ENCODE measurements at places on chromosomes 2 and 18.

DNA sequence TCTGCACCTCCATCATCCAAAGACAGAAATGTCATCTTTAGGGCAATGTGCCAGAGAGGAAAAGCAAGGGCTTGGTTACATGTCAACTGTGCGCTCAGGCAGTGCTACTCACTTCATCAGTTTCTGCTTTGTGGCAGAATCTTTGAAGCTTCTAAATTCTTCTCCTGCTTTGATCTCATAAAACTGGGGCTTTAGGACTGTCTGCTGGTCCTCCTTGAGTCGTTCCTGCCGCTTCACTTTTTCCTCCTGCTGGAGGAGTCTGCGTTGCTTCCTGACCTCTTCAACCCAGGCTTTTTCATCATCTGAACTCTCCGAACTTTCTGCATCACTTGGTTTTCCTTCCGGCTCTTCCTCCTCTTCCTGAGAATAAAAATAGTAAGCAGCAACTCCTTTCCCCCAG is 100.8 kb downstream of the NOL10 start:
- no peak for DNase-seq

DNA sequence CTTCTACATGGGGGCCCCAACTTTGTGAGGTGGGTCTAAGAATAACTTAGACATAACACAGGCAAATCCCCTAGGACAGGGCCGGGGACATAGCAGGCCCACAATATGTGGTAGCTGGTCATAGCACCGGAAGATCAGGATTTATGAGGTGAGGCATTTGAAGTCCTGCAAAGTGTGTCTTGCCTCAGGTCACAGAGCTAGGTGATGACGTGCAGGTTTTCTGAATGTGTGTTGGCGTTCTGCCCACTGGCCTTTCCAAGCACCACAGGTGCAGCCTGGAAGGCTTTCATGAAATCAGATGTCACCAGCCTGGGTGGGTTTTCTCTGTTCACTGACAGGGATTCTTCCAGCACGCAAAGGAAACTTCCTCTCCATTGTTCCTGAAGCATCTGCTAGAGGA is 119.1 kb downstream of the LRATD1 start:
- no peak for DNase-seq

DNA sequence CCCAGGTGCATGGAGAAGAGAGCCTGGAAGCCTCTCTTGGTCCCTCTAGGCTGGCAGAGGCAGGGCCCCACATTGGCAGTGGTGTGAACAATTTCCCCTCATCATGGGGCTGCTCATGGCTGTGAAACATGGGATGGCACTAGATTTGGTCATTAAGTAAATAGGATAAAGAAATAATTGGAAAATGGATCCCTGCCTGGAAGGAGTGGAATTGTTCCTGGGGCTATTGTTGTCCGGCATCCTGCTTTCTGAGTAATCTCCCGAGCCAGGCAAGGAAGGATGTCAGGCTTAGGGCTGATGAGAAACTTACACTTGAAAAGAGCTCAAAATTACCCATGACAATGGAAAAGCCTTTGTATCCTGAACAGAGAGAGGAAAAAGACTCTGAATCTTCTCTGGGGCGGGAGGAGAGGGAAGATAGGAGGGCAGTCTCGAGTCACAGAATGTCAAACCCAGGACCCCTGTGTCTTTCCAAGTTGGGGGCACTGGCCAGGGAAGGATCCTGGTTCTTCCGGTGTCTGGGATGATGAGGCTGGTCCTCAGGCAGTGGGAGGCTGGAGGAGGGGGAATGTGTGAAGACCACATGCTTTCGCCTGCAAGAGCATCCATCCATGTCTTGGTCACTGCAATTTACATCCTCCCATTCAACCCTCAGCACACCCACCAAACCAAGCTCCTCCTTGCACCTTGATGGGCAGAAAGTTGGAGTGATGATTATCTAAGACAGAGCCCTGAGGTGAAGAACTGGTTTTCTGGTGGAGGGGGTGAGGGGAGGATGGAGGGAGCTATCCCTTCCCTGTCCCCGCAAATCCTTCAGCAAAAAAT is 27.1 kb upstream of the STEAP3 start:
- no peak for DNase-seq

DNA sequence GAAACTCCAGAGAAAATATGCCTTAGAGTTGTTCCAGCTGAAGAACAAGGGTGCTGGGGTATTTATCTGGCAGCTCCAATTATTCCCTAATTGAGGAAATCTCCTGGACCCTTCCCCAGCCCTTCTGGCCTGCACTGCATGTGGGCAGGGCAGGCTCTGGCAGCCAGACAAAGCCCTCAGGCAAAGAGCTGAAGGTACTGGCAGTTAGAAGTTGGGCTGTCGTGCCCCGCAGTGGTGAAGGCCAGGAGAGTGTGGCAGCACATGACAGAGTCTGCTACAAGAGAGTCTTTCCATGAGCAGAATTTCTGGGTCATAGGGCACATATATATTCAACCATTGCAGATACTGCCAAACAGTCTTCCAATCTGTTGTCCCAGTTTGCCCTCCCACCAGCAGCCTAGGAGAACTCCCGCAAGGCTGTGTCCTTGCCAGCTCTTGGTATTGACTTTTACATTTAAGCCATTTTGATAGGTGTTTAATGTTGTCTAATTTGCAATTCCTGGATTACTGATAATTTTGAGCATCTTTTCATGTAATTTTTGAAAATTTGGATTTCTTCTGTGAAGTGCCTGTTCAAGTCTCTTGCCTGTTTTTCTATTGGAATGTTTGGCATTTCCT is 26.6 kb downstream of the ONECUT2 start:
- no peak for DNase-seq

DNA sequence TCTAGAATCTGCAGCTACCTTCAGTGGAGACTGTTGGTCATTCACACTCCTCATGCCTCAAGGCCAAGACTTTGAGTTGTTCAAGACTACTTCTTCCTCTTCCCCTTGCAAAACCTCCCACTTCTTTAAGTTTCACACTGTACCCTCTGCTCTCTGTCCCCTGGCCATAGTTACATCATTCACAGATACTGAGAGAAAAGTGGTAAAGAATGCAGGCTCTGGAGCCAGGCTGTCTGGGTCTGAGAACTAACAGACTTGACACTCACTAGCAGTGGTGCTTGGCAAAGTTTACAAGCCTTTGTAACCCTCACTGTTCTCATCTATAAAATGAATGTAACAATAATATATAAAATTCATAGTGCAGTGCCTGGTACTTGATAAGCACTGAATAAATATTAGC is 61.8 kb downstream of the CDH20 start:
- no peak for DNase-seq

DNA sequence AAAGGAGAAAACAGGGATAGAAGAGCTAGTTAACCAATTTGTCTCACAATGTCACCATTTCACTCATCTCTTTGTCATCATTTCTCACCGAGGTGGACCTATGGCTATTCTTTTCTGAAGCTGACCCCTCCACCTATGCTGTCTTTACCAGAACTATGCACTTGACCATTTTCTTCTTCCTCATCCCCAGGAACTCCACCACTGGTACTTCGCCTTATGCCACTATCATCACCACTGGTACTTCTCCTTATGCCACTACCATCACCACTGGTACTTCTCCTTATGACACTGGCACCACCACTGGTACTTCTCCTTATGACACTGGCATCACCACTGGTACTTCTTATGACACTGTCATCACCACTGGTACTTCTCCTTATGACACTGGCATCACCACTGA is 745.8 kb upstream of the CHAC2 start:
- DNase-seq, result no peak

DNA sequence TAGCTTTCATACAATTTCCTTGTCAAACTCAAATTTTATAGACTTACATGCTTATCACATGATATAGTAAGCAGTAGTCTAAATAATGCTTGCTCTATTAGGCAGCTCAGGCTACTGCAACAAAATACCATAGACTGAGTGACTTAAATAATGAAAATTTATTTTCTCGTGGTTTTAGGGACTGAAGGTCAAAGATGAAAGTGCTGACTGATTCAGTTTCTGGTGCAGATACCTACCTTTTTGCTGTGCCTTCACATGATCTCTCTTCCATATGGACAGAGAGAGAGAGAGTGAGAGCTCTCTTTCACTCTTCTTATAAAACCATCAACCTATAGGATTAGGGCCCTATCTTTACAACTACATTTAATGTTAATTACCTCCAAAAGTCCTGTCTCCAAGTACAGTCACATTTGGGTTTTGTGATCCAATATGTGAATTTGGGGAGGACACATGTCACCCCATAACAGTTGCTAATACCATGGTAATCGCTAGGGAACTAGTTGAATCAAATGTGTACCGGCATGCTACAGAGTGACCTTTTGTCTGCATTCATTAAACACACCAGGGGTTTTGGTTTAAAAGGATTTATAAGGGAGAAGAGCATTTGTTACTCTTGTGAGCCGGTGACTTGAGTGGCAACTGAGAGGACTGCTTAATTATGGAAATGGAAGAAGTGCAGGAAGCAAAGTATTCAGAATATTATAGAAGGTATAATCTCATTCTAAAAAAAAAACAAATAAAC is 723.4 kb upstream of the LRRTM4 start:
- no peak for DNase-seq

DNA sequence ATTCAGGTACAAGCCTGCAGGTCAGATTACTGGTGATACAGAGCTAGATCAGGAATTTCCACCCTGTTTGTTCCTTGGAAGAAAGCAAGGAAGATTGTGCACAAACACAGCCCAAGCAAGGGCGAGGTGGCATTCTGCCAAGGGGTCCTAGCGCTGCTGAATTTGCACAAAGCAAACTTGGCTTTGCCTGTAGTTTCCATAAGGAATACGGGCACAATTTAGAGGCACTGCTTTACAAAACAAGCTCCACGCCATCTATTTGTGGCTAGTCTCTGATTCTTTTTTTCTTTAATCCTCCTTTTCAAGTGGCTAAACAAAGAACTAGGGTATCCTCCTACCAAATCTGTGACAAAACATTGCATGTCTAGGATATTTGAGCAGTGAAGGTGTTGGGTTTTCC is 195.5 kb upstream of the ACVR2A start:
- DNase-seq, result no peak

DNA sequence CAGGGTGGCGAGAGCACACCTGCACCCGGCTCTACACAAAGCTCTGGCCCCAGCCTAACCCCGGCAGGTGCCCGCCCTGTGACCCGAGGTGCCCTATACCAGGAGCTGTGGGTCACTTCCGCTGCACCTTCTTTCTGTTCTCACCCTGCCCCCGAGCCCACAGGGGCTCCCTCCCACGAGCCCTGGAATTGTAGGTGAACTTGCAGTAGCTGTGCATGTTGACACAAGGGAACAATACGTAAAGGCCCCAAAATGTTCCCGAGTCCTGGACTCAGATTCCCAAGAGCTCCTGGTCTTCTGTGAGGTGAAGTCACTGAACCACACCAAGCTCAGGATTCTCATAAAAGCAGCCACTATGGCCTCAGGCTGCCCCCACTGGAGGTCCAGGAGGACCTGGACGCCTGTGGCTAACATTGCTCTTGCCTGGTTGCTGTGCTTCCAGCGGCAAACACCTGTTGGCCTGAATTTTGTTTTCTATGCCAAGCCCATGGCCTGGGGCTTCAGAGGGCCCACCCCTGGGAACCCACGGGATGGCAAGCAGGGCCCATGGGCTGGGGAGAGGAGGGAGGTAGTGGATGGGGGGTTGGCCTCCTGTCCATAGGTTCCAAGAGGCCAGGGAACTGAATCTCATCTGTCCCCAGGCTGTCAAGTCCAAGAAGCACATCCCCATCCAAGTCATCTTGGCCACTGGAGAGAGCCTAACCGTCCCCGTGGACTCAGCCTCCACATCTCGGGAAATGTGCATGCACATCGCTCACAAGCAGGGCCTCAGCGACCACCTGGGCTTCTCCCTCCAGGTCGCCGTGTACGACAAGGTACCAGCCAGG is 23.2 kb upstream of the GPR17 start:
- no peak for DNase-seq

DNA sequence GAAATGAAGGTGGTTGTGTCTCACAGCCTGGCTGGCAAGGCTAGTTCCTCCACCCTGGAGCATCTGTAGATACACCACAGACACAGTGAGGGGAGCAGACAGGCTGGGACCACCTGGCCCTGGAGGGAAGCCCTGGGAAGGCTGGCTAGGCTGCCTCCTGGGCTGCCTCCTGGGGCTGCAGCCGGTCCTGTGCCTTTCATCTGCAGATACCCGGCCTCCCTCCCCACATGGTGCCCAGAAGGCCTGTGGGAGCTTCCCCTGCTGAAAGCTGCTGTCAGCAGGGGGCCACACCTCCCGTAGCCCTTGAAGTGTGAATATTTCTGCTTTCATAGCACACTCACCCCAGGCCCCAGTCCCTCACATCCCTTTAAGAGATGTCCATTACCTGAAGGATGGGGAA is 37.6 kb downstream of the SDC1 start:
- no peak for DNase-seq

DNA sequence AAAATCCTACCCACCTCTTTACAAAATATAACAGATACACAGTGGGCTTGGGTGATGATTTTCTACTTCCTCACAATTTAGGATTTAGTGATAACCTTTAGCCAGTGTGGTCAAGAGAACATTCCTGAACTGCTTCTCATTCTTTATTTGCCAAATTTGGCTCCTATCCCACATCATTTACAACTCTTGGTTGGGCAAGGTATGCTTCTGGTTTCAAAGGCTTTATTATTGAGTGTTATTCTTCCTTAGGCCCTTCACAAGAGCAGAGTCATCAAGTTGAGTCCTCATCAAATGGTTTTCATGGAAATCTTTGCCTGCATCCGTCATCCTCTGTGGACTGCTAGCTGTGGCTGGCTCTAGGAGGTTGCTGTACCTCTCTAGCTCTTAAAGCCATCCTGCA is 472.0 kb upstream of the ETAA1 start:
- DNase-seq, result no peak

GRCh38 chr2:238080518-238080917 is 19.6 kb upstream of the ESPNL start:
- DNase-seq, result no peak

DNA sequence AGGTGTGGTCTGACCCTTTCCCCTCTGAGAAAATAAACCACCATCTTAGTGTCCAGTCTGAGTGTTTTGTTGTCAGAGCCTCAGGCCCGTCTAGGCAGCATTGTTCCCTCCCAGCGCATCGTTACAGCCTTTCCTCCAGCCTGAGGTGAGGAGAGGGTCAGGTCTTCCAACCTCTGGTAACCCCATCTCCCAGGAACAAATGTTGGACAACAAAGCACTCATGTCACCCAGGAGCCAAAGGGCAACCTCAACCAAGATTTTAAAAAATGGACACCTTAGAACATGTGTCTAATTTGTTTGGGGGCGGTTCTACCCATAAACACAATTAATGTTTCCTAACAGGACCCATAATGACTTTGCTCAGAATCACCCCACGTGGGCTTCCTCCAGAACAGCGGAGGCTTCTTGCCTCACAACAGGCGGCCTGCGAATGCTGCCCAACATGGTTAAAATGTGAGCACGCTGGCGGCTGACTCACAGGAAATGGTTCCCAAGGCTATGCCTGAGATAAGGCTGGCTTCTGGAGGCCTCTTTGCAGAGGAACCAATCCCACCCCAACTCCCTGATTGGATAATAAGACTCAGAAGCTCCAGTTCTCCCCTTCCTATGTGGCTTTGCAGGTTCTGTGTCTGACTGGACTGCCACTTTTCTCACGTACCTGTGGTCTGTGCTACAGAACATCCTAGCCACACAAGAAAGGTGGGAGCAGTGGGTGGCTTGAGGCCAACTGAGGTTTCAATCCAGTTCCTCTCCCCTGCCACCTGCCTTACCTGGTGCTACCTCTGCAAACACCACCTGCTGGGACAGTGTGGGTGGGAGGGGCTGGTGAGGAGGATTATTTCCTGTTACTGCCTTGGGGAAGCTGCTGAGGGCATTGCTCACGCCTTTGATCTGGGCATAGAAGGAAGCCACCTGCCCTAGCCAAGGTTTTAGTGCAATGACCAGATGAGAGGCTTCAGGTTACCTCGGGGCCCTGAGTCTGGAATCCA is 108.8 kb downstream of the B3GNT2 start:
- peak; percentile 16 for DNase-seq

Data from activated CD4-positive, alpha-beta T cell treated with anti-CD3 and anti-CD28 coated beads, Interleukin-2, amount 50 U/mL, for 1 hour (primary cell).